Myocyte (in vitro differentiated cells): ENCODE measurements at places on chromosomes 13 and 19. TPM values are rescaled to one million over a fixed set of nuclear protein-coding genes. Genes with fewer than 3 reads are reported as not detected.
A peak's percentile ranks its signal among the peaks of the same experiment; 100 is the strongest.

GRCh38 chr19:932648-933552 is 7.1 kb downstream of the ARID3A start:
- peak; percentile 68 for DNase-seq

GRCh38 chr13:41457589-41458186 is 338 bp downstream of the RGCC start:
- DNase-seq = no peak

GRCh38 chr13:30510091-30510490 is 44.4 kb upstream of the HMGB1 start:
- no peak for DNase-seq

- DNase-seq = no peak
Measured at GRCh38 chr13:98632961-98633360, 56.1 kb upstream of the STK24 start.

- DNase-seq = peak; percentile 100
Measured at GRCh38 chr19:34393629-34394028, 10.6 kb upstream of the PDCD2L start.

DNA sequence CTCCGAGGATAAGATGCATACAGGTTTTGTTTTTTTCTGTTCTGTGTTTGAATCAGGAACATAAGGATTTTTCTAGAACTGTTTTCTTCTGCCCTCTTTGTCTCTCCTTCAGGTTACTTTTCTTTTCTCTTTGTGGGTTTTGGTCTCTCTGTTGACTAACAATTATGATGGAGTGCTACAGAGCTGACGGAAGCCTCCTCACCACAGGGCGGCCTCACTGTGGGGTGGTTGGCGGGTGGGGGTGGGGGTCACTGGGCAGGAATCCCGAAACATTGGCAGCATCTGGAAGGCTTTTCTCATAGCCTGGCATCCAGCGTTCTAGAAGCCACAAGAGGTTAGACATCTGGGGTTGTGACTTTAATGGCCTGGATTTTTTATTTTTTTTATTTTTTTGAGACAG is 12.0 kb upstream of the MATK start:
- no peak for DNase-seq

Gene ZNF730
- total RNA-seq = 0.88 and 0.96 TPM in 2 replicates

Gene PSG1
- total RNA-seq = 4.7 and 16.3 TPM in 2 replicates

Gene PSG4
- 0.26 TPM in 1 of 2 replicates, not detected in the other for total RNA-seq

Gene ZNF547
- 3.0 and 4.1 TPM in 2 replicates for total RNA-seq

Gene ANKLE1
- 0.27 and 0.36 TPM in 2 replicates for total RNA-seq
